GM23338 (cell line): ENCODE measurements at places on chromosomes 7 and 10. TPM values are rescaled to one million over a fixed set of nuclear protein-coding genes. Genes with fewer than 3 reads are reported as not detected.

GRCh38 chr7:107951896-107952295 is 51.1 kb downstream of the LAMB1 start:
- no peaks in the 10 kb centered on the region for H3K36me3 ChIP-seq
- no peak overlapping the region for H3K4me3 ChIP-seq
- H3K27ac ChIP-seq, result peak overlapping the region; percentile 17
- no peak for DNase-seq
- peaks cover 24% of the 10 kb centered on the region for H3K4me1 ChIP-seq

GIMAP7 gene
- not detected in 2 replicates for total RNA-seq

TRIM4 gene
- total RNA-seq, result 9.1 and 13.7 TPM in 2 replicates

DNA sequence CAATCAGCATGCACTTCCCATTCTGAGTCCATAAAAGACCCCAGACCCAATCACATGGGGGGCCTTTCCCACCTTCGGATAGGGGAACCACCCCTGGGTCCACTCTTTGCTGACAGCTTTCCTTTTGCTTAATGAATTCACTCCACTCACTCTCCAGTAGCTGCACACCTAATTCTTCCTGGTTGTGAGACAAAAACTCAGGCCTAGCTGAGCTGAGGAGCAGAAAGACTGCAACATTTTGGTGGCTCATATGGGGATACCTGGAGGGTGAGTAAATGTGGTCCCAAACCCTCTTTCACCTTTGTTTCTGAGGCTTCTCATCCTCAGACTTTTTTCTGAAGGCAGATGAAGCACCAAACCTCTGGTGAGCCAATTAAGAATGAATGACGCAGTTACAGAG is 138.1 kb downstream of the WDR11 start:
- H3K27ac ChIP-seq, result no peak overlapping the region
- no peaks in the 10 kb centered on the region for H3K27me3 ChIP-seq
- H3K36me3 ChIP-seq, result no peaks in the 10 kb centered on the region; the same call in 1 of the 2 replicates
- no peak overlapping the region for H3K4me3 ChIP-seq
- peak; percentile 14 for DNase-seq

GRCh38 chr10:100519311-100520051 is at the start of gene SEC31B:
TSS of gene SEC31B (minus strand) at chr10:100519861. CDS start at chr10:100516952, 2,909 bp downstream.
- peaks cover 5% of the 10 kb centered on the region; the same call in 1 of the 2 replicates for H3K4me1 ChIP-seq
- no peaks in the 10 kb centered on the region for H3K36me3 ChIP-seq
- peaks cover 22% of the 10 kb centered on the region for H3K27me3 ChIP-seq

GRCh38 chr10:112532956-112533355 is 85.9 kb downstream of the VTI1A start:
- H3K27me3 ChIP-seq, result no peaks in the 10 kb centered on the region
- H3K4me3 ChIP-seq, result no peak overlapping the region
- DNase-seq, result no peak
- no peaks in the 10 kb centered on the region for H3K4me1 ChIP-seq

TEX47 gene
- total RNA-seq, result not detected in 2 replicates

SPDYE16 gene
- not detected in 2 replicates for total RNA-seq

DNA sequence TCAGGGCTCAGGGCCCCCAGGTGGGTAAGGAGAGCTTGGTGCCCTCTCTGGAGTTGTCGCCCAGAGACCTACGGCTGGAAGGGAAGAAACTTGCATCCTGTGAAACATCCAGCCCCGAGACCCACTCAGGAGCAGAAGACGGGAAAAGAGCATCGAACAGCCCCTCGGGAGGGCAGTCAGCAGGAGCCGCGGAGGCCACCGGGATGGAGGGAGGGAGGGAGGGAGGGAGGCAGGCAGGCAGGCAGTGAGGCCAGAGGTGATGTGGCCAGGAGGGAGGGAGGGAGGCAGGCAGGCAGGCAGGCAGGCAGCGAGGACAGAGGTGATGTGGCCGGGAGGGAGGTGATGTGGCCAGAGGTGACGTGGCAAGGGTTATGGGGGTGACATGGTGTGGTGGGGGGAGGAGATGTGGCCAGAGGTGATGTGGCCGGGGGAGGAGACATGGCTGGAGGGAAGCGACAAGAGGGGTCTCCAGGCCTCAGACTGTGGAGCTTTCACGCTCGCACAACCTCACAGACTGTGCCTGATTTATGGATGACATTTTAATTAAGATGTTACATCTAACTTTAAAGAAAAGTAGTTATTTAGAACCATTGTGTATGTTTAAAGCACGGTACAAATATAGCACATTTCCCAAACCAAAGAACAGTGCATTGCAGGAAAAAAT is 141.1 kb downstream of the DIP2C start:
- H3K4me1 ChIP-seq, result peaks cover 11% of the 10 kb centered on the region
- H3K4me3 ChIP-seq, result no peak overlapping the region
- no peaks in the 10 kb centered on the region for H3K36me3 ChIP-seq

- H3K4me3 ChIP-seq, result no peak overlapping the region
- no peaks in the 10 kb centered on the region for H3K4me1 ChIP-seq
- H3K27me3 ChIP-seq, result no peaks in the 10 kb centered on the region
- H3K36me3 ChIP-seq, result no peaks in the 10 kb centered on the region; the same call in 1 of the 2 replicates
These were observed 396.8 kb upstream of the SHH start for GRCh38 chr7:156209087-156209486.

- H3K27me3 ChIP-seq, result no peaks in the 10 kb centered on the region
- peaks cover 9% of the 10 kb centered on the region; the same call in 1 of the 2 replicates for H3K4me1 ChIP-seq
- DNase-seq, result no peak
- no peak overlapping the region for H3K4me3 ChIP-seq
- H3K27ac ChIP-seq, result no peak overlapping the region
These were observed 143.7 kb upstream of the COL1A2 start for GRCh38 chr7:94250987-94251386.

DNA sequence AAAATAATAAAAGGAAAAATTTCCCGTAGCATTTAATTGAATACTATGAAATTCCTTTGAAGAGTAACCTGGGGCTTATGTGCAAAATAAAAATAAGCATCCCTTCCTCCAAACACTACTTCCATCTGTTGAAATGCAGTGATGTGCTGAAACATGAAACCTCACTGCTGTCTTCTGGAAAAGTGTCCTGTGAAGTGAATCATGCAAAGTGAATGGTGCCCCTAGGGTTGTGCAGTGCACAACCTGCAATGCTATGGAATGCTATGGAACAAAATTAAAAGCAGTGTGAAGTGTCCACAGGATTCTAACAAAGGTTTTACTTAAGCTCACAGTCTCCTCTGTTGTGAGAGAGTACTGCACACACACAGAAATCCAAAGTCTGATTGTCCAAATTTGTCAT is 480.9 kb downstream of the ETV1 start:
- no peak for DNase-seq
- H3K27ac ChIP-seq, result no peak overlapping the region
- H3K27me3 ChIP-seq, result no peaks in the 10 kb centered on the region
- no peaks in the 10 kb centered on the region for H3K36me3 ChIP-seq
- H3K4me1 ChIP-seq, result no peaks in the 10 kb centered on the region

IMPDH1 gene
- 35.8 and 48.3 TPM in 2 replicates for total RNA-seq

- DNase-seq, result peak; percentile 10
- H3K4me1 ChIP-seq, result no peaks in the 10 kb centered on the region
- no peak overlapping the region for H3K27ac ChIP-seq
- H3K36me3 ChIP-seq, result no peaks in the 10 kb centered on the region
- H3K27me3 ChIP-seq, result no peaks in the 10 kb centered on the region
- no peak overlapping the region for H3K4me3 ChIP-seq
These were observed 49.7 kb downstream of the PDK4 start for GRCh38 chr7:95546647-95547046.

- no peak for DNase-seq
- H3K36me3 ChIP-seq, result no peaks in the 10 kb centered on the region
- H3K27me3 ChIP-seq, result no peaks in the 10 kb centered on the region
These were observed 80.9 kb downstream of the SHH start for GRCh38 chr7:155731380-155731779.

RUFY2 gene
- 9.3 and 10.3 TPM in 2 replicates for total RNA-seq

GRCh38 chr10:92052088-92052487 is 128.5 kb downstream of the BTAF1 start:
- H3K4me3 ChIP-seq, result no peak overlapping the region
- no peaks in the 10 kb centered on the region for H3K4me1 ChIP-seq
- DNase-seq, result no peak

SHTN1 gene
- total RNA-seq, result 6.7 and 8.8 TPM in 2 replicates

- H3K27me3 ChIP-seq, result peaks cover 16% of the 10 kb centered on the region; the same call in 1 of the 2 replicates
- H3K36me3 ChIP-seq, result no peaks in the 10 kb centered on the region
- no peak overlapping the region for H3K4me3 ChIP-seq
- peaks cover 11% of the 10 kb centered on the region; the same call in 1 of the 2 replicates for H3K4me1 ChIP-seq
These were observed 123.6 kb downstream of the BTAF1 start for GRCh38 chr10:92047215-92047614.

GRCh38 chr10:131689954-131690757 is 210.7 kb upstream of the PPP2R2D start:
- H3K27me3 ChIP-seq, result no peaks in the 10 kb centered on the region
- H3K27ac ChIP-seq, result no peak overlapping the region
- H3K4me1 ChIP-seq, result no peaks in the 10 kb centered on the region
- no peak for DNase-seq
- no peaks in the 10 kb centered on the region for H3K36me3 ChIP-seq

DNA sequence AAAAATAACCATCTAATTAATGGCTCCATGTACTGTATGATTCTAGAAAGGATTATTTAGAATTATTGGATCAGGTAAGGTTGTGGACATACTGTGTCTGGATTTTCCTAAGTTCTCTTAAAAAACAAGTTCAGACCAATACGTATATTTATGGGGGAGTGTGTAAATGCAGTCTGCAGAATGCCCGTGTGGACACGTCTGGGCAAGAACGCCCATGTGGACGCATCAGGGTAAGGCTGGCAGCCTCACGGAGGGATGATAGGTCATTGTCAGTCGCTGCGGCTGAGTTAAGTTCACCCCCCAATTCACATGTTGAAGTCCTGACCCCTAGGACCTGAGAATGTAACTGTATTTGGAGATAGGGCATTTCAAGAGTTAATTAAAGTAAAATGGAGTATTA is 160.0 kb upstream of the SHH start:
- DNase-seq, result no peak
- no peaks in the 10 kb centered on the region for H3K4me1 ChIP-seq
- no peak overlapping the region for H3K4me3 ChIP-seq

- peaks cover 12% of the 10 kb centered on the region for H3K4me1 ChIP-seq
- DNase-seq, result no peak
- H3K27ac ChIP-seq, result no peak overlapping the region
These were observed 240.7 kb downstream of the TCERG1L start for GRCh38 chr10:131070856-131071255.

DNA sequence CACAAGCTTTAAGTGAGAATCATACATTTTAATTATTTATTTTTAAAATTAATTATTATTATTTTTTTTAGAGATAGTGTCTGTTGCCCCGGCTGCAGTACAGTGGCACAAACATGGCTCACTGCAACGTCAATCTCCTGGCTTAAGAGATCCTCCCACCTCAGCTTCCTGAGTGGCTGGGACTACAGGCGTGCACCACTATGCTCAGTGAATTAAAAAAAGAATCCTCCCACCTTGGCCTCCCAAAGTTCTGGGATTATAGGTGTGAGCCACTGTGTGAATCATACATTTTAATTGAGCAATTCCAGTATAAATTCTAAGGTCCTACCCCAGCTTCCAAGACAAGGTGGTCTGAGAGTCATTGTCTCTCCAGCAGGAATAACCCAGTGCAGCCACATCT is 172.4 kb downstream of the JAZF1 start:
- DNase-seq, result no peak
- no peaks in the 10 kb centered on the region for H3K4me1 ChIP-seq
- no peaks in the 10 kb centered on the region for H3K36me3 ChIP-seq
- H3K27ac ChIP-seq, result no peak overlapping the region
- no peaks in the 10 kb centered on the region for H3K27me3 ChIP-seq

DNA sequence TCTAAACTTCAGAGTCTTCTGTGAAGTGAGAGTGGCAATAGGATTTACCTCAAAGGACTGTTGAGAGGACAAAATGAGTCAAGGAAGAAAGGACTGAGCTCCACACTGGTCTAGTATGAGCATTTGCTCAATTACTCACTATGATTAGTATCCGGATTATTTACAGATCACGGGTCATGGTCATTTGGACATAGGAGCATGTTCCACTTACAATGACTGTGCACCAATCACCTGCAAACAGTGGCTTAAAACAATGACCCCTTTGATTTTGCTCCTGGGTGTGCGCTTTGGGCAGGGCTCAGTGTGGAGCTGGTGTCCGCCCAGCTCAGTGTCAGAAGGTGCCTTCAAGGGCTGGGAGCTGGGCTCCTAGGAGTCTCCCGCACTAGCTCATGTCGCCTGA is 225.4 kb downstream of the TCERG1L start:
- no peaks in the 10 kb centered on the region for H3K4me1 ChIP-seq
- no peak overlapping the region for H3K4me3 ChIP-seq
- H3K27ac ChIP-seq, result no peak overlapping the region
- no peak for DNase-seq
- H3K36me3 ChIP-seq, result no peaks in the 10 kb centered on the region

NPFFR1 gene
- 0.03 and 0.08 TPM in 2 replicates for total RNA-seq

DNA sequence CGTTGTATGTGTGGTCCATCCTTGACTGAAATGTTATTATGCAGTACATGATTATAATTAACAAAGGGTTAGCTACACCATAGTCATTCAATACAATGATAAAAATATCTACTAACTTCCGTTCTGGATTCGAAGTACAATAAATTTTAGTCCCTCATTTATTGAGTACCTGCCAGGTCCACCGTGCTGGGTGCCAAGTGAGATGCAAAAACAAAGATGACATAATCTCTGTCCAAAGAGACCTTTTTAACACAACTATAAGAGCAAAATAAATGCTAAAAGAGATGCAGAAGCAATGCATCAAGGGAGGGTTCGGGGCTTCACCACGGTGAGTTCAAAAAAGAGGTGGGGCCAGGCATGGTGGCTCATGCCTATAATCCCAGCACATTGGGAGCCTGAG is 33.1 kb downstream of the LAMB1 start:
- H3K36me3 ChIP-seq, result peaks cover 20% of the 10 kb centered on the region
- DNase-seq, result no peak
- no peak overlapping the region for H3K27ac ChIP-seq
- H3K27me3 ChIP-seq, result no peaks in the 10 kb centered on the region

- H3K36me3 ChIP-seq, result no peaks in the 10 kb centered on the region
- H3K4me1 ChIP-seq, result peaks cover 25% of the 10 kb centered on the region
- H3K4me3 ChIP-seq, result no peak overlapping the region
These were observed 19.6 kb upstream of the GPR37 start for GRCh38 chr7:124784879-124785818.

- no peak overlapping the region for H3K27ac ChIP-seq
- H3K36me3 ChIP-seq, result no peaks in the 10 kb centered on the region; the same call in 1 of the 2 replicates
- H3K4me1 ChIP-seq, result no peaks in the 10 kb centered on the region
- no peak overlapping the region for H3K4me3 ChIP-seq
- no peaks in the 10 kb centered on the region for H3K27me3 ChIP-seq
- DNase-seq, result no peak
These were observed 269.9 kb upstream of the MKLN1 start for GRCh38 chr7:131057794-131058070.

DNA sequence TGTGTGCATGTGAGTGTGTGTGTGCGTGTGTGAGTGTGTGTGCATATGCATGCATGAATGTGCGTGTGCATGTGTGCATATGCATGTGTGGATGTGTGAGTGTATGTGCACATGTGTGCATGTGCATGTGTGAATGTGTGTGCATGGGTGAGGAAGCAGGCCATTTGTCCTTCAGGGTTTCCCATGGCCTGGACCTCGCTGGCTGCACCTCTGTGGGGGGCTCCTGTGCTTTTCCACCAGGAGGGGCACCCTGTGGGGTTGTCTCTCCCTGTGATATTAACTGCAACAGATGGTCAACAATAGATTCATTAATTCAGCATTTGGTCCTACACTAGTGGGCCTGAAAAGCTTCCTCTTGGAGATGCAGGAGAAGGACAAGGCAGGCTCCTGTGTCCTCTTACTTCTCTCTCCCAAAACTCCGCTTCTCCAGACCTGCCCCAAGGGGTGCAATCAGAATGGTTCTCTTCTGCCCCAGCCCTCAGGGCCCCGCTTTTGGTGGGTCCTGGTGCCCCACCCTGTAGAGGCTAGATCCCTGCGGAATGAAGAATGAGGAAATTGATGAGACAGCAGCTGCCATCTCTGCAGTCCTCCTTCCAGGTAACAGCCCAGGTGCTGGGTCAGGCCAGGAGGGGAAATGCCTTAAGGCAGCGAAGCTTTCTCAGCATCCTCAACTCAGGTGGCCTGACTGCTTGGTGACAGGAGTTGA is 41.5 kb upstream of the NUB1 start:
- DNase-seq, result no peak
- H3K4me3 ChIP-seq, result no peak overlapping the region
